BE2C (cell line): ENCODE measurements at places on chromosomes 2 and 18.

- DNase-seq: peak; percentile 66
These were observed 49.2 kb upstream of the NXPH2 start for GRCh38 chr2:138829326-138829919.

GRCh38 chr18:73790587-73790986 lies 357.0 kb downstream of the FBXO15 start:
- DNase-seq: no peak

DNA sequence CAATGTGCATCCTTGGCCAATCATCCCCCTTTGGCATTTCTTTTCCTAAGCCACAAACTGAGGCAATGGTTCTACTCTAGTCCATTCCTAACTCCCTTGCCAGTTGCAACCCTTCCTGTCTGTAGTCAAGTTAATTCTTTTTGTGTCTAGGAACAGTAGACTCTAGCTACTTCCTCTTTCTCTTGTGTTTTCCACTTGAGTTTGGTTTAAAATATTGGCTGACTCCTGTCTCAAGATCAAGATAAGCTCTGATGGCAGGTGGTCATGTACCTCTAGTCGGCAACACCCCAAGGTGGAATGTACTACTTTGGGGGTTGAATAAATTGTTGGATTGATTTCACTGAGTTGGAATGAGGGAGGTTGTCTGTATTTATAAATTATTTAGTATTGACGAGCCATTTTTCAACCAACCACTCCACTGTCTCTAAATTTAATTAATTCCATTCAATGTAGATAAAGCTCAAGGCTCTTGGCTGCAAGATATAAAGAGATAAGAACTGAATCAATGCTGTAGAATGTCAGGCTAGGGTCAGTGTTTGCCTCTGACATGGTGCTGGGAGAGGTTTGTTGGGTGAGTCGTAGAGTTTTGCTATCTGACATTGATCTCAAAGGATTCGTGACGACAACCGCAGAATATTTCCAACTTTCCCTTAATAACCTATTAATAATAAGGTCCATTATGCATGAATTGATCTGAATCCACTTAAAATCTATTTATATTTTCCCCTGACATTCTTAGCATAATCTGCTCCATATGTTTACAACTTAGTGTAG lies 188.7 kb upstream of the APCDD1 start:
- no peak for DNase-seq

DNA sequence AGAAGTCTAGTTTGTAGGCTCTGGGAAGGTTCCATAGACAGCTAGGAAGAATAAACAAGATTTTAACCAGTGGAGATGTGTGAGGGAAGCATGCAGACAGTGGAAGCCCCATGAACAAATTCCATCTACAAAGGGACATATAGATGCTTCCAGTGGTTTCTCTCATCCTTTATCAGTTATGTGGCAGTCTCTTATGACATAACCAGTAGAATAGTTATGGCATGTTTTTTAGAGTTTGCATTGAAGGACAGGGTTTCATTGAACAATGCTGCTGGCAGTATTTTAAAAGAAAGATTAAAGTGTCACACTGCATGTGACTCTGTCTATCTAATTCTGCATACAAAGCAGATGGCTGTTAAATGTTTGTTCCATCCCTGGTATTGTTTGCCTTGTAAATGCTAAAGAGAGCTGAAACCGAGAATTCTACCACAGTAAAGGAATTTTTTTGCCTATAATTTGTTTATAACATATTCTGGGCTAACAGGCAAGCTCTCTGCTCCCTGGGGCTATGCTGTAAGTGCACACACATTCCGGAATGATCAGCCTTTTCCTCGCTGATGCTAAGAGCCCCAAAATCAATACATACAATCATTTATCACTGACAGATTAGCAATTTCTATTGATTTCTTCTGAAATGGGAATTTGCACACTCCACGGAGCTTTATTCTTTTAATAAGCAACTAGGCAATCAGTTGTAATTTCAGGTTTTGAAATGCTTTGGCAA lies 76.8 kb upstream of the PELI1 start:
- no peak for DNase-seq

GRCh38 chr2:132496555-132496954 lies 80.0 kb downstream of the GPR39 start:
- no peak for DNase-seq

GRCh38 chr18:55462652-55463051 lies 125.3 kb downstream of the TCF4 start:
- DNase-seq: no peak

- no peak for DNase-seq
These were observed 185.0 kb upstream of the CCDC150 start for GRCh38 chr2:196454492-196454891.

GRCh38 chr2:6341588-6342129 lies 524.0 kb downstream of the CMPK2 start:
- DNase-seq: no peak

GRCh38 chr18:22173928-22174301 lies 4.5 kb downstream of the GATA6 start:
- DNase-seq: no peak

GRCh38 chr18:24910221-24910620 lies 441.7 kb downstream of the ZNF521 start:
- no peak for DNase-seq

- no peak for DNase-seq
These were observed 198.2 kb upstream of the COPS8 start for GRCh38 chr2:236887531-236887930.

DNA sequence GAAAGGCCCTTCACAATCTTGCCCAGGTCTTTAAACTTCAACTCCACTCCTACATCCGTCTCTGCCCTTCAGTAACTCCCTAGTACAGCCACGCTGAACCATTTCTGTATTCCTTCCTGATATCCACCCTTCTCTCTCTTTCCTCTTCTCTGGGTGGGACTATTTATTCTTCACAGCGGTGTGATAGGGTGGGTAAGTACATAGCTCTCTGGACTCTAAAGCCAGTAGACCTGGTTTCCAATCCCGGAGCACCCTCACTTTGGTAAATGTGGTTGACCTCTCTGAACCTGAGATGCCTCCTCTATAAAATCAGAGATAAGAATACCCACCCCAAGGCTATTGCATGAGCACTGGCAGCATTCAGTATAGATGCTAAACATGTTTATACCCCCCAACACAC lies 86.7 kb downstream of the ATL2 start:
- DNase-seq: no peak

DNA sequence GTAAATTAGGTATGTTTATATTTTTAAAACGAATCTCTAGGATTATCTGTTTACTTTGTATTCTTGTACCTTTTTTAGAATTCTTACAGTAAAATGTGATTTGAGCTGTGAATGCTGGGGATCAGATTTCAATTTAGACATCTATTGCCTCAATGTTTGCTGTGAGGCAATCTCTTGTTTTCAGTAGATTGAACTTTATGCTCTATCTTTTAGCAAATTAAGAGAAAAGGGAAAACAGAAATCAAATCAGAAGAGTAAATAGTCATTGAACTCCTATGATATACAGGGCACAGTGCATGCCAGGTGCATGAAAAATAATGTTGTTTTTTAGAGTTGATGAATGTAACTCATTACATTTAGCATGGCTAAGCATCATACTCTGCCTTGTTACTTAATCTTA lies 39.5 kb downstream of the ZC3H6 start:
- no peak for DNase-seq

- no peak for DNase-seq
These were observed 29.2 kb upstream of the TNP1 start for GRCh38 chr2:216888887-216889622.

GRCh38 chr2:114010001-114010400 lies 120.1 kb downstream of the ACTR3 start:
- no peak for DNase-seq

GRCh38 chr18:79927607-79928562 lies 23.6 kb downstream of the SLC66A2 start:
- no peak for DNase-seq

DNA sequence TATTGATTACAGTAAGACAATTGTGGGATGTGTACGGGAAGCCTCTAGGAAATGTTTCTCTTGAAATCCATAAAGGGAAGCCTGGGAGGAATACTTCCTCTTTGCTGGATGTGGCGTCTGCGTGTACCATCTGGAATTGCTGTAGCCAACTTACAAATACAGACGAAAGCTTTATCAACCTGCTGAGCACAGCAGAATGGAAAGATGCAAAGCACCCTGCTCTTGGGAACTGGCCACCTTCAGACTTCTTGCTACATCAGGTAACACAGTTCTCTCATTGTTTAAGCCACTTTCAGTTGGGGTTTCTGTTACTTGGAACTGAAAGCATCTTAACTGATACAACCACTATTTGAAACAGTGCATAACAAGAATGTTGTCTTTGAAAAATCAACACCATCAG lies 213.8 kb downstream of the HRH4 start:
- no peak for DNase-seq

- DNase-seq: no peak
These were observed 10.6 kb downstream of the GFPT1 start for GRCh38 chr2:69376403-69376802.

GRCh38 chr2:110678457-110679336 lies 834 bp upstream of the BUB1 start:
- DNase-seq: no peak

DNA sequence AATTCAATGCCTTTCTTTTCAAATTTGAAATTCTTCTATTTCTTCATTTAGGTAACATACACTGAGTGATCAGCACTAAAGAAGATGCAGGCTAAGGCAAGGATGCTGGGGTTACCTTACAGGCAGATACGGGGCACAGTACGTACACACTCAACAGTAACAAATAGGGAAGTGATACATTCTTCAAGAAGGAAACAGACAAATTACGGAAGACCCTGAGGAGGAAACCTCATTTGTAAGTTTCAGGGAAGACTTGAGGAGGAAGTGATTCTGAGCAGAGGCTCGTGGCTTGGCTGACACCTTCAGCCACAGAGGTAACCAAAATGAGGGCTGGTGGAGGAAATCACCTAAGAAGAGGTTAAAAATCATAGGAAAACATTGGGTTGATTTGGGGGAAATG lies 1108.3 kb upstream of the KLHL29 start:
- no peak for DNase-seq

DNA sequence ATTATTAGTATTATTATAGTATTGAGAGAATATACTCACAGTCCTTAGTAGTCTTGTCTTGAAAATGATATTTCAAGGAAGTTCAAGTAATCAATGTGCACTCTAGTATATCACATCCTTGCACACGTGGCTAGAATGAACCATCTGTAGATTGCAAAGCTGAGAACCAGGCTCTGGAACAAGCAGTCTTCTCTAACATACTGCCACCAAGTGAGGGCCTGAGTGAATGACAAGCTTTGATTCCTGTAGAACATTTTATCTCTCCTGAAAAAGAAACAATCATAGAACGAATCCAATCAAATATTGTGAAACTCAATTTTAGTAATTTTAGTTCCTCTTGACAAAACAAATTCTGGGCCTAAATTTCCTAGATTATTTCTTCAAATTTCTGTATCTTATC lies 55.3 kb upstream of the SULT1C3 start:
- peak; percentile 9 for DNase-seq

DNA sequence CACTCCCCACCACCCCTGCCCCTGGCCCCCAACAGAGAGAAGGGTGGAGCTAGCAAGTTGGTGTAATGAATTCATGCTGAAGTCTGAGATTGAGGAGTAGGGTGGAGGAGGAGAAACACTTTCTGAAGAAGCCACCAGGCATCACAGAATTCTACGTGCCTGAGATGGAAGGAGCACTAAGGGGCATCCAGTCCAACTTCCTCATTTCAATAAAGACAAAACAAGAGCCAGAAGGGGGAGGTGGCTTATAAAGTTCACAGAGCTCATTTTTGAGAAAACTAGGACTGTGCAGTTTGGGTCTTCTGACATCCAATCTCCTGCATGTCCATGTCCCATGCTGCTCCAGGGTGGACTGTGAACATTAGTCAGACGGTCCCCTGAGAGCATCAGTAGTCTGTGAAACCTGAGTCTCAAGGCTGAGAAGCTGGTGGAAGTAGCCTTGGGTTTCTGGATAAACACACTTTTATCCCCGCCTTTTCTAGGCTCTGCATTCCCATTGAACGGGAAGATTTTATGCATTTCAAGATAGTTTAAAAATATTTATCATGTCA lies 77.7 kb downstream of the TRIM43 start:
- DNase-seq: no peak

GRCh38 chr2:71700041-71700657 lies 246.8 kb downstream of the DYSF start:
- no peak for DNase-seq

GRCh38 chr2:217316743-217317142 lies 456.9 kb upstream of the TNP1 start:
- no peak for DNase-seq

DNA sequence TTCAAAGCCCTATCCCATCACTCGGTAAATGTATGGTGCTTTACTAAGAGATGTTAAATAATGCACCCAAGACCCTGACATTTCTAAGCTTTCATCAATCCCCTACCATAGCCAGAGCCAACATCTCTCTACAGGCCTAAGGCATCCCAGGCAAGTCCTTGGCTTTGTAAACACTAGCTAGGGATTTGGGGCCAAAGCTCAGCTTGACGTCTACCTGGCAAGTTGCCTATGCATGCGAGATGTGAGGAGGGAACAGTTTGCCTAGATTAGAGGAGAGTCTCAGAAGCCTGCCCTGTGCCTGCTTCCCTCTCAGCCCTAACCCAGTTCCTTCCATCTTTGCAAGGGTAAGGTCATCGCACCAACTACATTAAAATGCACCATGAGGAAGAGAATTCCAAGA lies 221.5 kb upstream of the NCKAP5 start:
- no peak for DNase-seq

GRCh38 chr2:145851730-145852129 lies 1331.8 kb upstream of the ZEB2 start:
- DNase-seq: no peak

DNA sequence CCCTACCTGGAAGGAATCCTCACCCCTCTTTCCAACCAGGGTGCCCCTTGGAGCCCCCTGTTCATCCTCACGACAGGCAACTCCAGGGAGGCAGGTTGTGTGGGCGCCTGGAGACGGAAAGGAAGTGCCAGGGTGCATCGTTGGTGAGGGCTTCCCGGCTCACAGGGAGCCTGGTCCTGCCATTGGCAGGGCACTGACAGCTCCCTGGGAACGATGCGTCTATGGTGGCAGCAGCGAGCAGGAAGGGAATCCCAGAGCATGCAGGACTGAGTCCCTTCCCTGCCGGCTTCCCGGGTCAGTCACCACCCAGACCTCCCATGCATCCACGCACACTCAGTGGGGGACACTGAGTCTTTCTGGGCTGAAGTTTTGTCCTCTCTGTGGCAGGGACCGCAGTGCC lies 117.6 kb downstream of the INHBB start:
- DNase-seq: no peak

GRCh38 chr2:202932425-202933138 lies 20.5 kb downstream of the CARF start:
- DNase-seq: no peak
